8988T (cell line): ENCODE measurements at places on chromosomes 5 and 9.

DNA sequence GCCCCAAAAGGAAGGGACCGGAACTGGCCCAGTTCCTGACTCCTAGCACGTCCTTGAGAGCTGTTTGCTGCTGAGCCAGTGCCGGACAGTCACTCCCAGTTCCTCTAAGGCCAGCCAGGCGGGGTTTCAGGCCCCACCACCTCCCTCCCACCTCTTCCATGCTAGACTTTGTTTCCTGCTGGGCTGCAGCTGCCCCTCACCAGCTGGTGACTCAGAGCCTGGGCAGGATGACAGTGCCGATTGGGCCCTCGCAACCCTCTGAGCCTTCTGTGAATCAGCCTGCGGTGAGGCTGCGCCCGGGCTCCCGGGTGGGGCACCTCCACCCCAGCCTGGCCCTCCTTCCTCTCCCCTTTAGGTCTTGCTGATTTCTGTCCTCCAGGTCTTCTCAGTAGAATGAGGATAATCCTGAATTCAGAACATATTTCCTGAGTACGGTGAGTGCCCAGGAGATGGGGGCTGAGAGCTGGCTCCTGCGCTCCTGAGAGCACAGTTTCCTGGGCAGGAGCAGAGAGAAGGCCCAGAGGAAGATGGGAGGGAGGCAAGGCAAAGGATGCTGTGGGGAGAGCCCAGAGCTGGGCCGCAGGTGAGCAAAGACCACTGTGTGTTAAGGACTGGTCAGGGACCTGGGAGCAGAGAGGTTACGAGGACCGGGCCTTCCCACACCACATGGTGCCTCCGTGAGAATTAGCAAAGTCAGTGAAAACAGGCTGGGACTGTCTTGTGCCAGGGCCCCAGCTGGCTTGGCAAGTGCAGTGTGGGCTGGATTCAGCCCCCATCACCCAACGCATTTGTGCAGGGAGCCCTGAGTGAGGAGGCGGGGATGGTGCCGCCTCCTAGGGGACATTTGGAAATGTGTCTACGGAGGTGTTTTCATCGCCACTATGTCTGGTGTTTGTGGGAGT is 32.9 kb upstream of the STXBP1 start:
- DNase-seq: peak; percentile 78

DNA sequence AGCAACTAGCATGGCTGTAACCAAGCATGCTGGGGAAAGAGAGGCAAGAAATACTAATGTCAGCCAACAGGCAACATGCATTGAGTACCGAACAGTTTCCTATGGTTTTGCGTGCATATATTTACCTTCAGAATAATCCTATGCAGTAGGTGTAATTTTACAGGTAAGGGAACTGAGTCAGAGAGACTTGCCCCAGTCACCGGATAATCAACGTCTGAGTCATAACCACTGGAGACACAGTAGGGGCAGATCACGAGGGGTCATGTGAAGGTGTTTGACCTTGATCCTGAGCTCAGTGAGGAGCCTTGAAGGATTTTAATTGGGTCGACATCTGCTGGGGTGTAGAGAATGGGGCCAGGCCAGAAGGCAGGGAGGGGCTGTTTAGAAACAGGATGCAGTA is 13.4 kb upstream of the TSC1 start:
- DNase-seq: no peak

DNA sequence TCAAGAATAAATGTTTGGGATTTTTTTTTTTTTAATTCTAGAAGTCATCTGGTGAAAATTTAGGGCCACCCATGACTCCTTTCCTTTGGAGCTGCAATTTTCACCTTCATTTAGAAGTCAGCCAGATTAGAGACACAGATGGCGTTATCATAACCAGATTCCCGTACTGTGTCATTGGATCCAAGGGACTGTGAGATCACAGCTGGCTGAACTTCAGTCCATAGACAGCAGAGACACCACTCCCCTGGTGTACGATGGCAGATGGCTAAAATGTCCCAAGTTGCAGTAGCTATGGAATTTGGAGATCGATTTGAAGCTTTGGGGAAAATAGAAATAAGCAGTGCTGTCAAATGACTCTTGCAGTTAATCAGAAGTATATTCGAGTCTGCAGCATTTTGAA is 216.3 kb downstream of the RFK start:
- DNase-seq: no peak

DNA sequence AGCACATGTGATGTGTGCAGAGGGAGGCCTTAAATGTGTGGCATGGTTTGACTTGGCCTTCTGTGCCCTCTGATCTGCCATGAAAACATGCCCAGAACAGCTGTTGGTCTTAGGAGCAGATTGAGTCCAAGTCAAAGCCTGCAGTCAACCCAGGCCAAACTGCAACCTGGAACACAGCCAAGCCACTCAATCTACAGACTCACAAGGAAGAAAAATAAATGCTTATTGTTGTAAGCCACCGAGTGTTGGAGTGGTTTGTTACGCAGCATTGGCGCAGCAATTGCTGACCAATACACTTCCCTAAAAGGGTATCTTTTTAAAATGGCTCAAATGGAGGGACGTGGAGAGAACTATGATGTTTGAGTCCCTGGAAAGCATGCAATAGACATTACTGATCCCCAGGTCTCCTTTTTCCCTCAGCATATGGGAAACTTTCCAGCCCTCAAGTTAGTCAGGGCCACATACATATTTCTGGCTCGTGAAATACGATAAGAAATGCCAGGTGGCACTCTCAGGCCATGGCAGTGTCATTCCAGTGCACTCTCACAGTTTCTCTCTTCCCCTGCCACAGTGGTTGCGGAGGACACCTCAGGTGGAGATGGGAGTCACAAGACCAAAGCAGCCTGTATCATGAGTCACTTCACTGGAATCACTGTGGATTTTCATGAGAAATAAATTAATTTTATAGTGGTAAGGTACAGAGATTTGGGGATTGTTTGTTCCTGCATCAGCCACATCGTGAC is 168.0 kb upstream of the ZNF618 start:
- no peak for DNase-seq

DNA sequence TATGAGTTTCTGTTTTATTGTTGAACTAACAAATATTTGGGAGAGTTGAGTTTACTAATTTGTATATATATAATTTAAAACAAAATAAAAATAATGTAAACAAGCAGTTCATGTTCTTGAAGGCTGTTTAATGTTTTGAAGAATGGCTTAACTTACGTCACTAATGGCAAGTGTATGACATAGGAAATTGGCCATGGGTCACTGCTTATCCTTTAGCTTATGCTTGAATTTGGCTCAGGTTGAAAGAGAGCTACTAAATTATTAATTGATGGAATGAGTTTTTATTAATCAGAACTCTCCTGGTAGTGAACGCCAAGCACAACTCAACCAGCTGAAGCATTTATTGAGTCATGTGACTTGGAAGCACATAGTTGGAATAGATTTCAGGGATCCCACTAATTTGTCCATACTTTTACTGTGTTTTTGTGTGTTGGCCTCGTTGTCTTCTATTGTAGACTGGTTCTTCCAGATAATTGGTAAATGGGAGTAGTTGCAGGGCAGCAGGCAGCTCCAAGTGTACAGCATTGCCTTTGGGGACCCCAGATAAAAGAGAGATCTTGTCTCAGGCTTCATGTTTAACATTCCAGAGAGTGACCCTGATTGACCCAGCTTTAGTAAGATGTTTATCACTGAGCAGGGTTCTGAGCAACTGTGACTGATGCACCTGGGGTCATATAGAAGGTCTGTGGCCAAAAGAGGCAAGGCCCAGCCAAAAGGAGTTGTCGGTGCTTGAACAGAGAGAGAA is 13.5 kb downstream of the C5orf58 start:
- no peak for DNase-seq

GRCh38 chr9:78714576-78714975 is 417.7 kb downstream of the PSAT1 start:
- DNase-seq: no peak
